ENCODE measurements at places on chromosomes 16 and 17. TPM values are rescaled to one million over a fixed set of nuclear protein-coding genes. Genes with fewer than 3 reads are reported as not detected.

TBX4 gene
- not detected for total RNA-seq

KRT12 gene
- total RNA-seq: not detected

SHISA9 gene
- 0.02 TPM for total RNA-seq

QRICH2 gene
- total RNA-seq: 1.0 TPM

MYH11 gene
- 3.2 TPM for total RNA-seq

CACNG1 gene
- not detected for total RNA-seq

HEATR9 gene
- not detected for total RNA-seq

CCL17 gene
- total RNA-seq: not detected

- no peak for DNase-seq
These were observed 83.9 kb downstream of the NT5M start for GRCh38 chr17:17387017-17387497.

DNA sequence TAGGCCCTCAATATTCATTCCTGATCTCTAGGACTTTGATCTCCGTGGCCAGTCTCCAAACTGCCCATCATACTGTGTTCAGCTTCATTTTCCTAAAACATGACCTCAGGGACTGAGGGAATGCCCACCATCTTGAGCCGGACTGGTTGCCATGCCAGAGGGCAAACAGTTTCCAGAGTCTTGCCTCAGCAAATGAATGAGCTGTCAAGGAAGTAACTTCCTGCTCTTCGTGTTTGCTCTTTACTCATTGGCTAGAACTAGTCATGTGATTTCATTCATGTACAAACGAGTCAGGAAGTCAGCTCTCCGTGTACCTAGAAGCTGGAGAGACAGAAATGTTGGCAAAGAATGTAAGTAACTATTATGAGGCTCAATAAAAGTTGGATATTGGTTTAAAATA is 50.2 kb downstream of the ANKFN1 start:
- no peak for DNase-seq

DNA sequence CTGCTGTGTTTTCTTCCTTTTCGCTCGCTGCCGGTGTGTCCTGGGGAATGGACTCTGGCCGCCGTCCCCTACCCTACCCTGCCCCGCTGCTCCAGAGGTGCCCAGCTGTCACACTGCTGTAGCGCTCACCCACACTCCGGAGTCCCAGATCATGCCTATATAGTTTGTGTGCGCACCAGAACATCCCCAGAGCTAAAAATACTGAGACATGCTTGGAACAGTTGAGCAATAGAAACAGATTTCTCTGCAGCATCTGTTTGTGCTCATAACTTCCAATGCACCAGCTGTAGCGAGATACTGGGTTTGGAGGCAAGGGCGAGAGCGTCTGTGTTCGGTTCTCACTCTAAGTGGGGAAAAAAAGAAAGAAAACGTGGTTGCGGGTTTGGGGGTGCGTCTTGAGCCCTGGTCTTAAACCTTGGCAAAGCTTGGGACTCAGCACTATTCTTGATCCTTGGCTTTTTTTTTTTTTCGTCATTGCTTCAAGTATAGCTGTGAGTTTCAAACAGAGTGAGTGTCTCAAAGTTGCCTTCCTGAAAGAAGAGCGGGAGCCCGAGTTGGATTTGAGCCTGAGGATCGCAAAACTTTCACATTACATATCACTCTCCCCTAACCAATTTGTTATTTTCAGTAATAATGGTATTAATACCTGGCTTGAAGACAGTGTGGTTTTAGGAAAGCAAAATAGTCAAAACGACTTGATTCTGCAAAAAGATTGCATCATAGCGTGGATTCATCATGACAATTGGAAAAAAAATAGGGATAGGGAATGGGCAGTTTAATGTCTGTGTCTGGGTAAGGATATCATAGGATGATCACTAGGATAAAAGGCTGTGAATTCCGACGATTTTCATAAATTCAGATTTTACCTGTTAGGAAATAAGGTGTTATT is 621 bp downstream of the KCNJ2 start:
- DNase-seq: no peak

GRCh38 chr16:86345516-86345915 is 164.8 kb upstream of the FOXF1 start:
- DNase-seq: no peak

DNA sequence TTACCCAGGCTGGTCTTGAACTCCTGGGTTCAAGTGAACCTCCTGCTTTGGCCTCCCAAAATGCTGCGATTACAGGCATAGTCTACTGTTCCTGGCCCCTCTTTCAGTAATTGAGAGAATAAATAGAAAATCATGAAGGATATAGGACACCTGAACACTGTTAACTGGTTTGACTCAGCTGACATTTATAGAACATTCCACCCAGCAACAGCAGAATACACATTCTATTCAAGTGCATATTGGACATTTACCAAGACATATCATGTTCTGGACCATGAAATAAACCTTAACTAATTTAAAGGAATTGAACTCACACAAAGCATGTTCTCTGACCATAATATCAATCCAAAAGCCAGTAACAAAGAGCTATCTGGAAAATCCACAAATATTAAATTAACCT is 19.8 kb upstream of the BAIAP2 start:
- DNase-seq: no peak

DNA sequence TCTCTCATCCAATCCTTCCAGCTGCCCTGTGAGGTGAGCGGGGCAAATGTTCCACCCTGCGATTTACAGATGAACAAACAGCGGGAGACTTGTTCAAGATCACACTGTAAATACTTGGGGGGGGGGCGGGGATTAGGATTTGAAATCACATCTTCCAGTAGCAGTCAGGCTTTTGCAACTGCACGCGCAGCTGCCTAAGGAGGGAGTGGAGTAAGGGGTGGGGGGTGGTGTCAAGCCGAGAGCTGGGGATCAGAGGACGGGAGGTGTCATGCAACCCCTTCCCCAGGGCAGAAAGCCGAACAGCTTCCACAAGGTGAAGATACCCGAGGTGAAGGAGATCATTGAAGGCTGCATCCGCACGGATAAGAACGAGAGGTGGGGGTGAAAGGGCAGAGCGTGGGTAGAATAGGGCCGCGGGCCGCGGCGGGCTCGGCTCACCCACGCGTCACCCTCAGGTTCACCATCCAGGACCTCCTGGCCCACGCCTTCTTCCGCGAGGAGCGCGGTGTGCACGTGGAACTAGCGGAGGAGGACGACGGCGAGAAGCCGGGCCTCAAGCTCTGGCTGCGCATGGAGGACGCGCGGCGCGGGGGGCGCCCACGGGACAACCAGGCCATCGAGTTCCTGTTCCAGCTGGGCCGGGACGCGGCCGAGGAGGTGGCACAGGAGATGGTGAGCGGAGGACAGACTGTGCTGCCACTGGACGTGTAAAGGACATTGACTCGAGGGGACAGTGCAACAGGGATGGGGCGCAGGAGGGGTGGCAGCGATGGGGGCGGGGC is 4.6 kb downstream of the WNK4 start:
- no peak for DNase-seq

GRCh38 chr17:58121925-58122324 is 26.3 kb upstream of the OR4D1 start:
- DNase-seq: no peak

- DNase-seq: no peak
These were observed 2.0 kb upstream of the SYNGR2 start for GRCh38 chr17:78166416-78166815.

GRCh38 chr16:397135-397661 is at the start of gene NME4:
Gene NME4, plus strand, starts transcription at chr16:397199. Its CDS starts 24 bp downstream, at chr16:397223.
- DNase-seq: no peak

- no peak for DNase-seq
These were observed 431 bp upstream of the PPM1E start for GRCh38 chr17:58755269-58755576.

DNA sequence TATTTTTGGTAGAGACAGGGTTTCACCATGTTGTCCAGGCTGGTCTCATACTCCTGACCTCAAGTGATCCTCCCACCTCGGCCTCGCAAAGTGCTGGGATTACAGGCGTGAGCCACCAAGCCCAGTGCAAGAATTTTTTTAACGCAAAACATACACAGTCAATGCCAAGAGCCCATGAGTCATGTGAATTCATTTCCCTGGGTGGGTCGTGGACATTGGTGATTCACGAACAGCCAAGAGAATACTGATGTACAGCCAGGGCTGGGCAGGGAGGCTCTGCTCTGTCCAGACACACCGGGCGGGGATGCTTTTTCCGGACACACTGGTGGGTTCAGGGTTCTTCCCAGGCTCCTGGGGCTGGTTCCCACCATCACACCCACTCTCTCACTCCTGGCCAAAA is 17.7 kb downstream of the SLC38A8 start:
- DNase-seq: no peak

- DNase-seq: no peak
These were observed 120.0 kb upstream of the GOT2 start for GRCh38 chr16:58853854-58854791.

DNA sequence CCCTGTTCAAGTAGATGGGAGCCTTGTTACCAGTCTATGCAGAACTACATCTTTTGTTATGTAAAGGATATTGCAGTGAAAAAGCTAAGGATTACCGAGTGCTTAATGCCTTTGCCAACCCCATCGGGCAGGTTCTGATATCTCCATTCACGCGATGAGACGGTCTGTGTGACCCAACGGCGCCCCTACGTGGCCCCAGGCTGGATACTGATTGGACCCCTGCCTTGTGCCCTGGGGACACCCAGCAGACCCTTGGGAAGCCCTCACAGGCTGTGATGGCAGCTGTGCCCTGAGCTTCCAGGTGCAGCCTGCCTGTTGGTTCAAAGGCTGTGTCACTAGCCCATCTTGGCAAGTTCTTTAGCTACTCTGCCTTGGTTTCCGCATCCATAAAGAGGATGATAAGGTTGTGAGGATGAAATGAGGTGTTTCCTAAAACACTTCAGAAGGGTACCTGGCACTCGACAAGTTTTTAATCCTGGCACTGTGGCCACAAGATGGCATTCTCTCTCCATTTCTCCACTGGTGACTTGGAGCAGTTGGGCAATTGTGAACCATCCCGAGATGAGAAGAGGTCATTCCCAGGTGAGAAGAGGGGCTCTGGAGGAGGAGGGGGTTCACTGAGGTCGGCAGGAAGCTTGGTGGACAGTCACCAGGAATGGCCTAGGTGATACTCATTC is 33.6 kb downstream of the HAPSTR1 start:
- no peak for DNase-seq

DNA sequence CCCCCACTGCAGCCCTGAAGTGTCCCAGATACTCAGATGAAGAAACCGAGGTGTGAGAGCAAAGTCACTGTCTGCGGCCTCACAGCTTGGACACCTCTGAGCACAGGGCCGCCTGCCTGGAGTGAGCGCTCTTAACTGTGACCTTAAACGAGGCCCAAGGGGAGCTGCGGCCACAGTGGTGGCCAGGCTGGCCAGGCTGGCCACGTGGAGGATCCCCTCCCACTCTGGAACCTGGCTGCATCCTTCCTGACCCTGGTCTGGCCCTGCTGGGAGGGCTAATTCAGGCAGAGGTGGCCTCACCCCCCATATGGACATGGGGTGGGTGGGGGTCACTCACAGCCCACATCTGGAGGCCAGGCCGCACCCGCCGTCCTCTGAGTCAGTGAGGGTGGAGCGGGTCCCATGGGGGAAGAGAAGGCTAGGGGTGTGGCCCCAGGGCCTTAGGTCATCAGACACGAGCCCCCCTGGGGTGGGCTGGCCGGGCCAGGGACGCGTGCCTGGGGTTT is 6.6 kb downstream of the VASN start:
- DNase-seq: no peak

DNA sequence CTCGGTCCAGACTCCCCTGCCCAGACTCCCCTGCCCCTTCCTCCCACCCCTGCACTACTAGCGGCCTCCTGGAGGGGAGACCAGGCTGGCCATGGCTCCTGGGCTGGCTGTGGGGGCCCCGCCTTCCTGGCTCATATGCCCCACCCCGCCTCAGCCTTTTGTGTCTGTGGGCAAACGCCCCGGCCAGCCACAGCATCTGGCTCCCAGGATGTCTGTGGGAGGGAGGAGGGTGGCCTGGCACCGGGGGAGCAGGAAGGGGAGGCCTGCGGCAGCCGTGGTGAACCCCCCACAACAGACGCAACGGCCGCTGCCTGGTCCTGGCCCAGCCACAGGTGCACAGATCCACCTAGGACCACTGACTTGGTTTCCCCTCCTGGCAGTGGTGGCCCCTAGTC is 32.9 kb downstream of the BAHCC1 start:
- DNase-seq: no peak
